ENCODE measurements at places on chromosomes 16 and 17.

DNA sequence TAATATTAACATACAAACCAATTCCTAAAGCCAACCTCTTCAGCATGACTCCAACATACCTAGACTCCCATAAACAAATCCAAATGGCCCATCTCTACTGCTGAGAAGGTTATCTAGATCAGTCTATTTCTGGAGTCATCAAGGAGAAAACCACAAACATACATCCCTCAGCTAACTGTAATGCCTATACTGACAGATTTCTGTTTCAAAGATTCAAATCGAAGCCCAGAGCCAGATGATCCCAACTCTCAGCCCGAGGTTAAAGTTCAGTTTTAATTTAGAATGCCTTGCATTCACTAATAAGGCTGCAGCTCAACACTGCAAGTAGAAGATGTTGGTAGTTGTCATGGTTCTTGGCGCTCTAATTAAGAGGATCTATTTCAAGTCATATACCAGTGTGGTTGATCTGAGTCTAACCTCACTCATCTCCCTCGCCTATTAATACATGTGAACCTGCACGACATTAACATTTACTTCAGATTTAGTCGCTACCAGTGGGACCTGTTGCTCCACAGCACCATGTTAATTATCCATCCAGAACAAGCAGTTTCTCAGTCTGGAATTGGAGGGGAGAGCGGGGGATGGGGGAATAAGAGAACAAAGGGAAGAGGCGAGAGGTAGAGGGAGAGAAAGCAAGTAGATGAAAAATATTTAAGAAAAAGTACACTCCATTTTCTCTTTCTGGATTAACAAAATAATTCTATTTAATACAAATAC is 15.4 kb downstream of the PHF12 start:
- no peak for DNase-seq

DNA sequence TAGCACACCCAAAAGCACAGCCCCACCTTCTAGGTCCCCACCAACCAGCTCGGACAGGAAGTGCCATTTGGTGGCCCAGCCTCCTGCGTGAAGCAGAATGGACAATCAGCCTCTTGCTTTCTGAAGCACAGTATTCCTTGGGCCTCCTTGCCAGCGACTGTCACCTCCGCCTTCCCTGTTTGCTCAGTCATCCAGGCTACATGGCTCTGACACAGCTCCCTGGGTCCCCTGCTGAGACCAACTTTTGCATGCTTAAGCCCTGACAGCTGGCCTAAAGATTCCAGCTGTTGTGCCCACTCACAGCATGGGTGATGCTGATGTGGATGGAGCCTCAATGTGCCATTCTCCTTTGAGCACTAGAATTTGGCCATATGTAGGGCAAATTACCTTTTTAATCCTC is 4.5 kb upstream of the CACNG5 start:
- DNase-seq: no peak

- no peak for DNase-seq
Measured at GRCh38 chr17:28317966-28318758, 838 bp upstream of the TMEM97 start.

DNA sequence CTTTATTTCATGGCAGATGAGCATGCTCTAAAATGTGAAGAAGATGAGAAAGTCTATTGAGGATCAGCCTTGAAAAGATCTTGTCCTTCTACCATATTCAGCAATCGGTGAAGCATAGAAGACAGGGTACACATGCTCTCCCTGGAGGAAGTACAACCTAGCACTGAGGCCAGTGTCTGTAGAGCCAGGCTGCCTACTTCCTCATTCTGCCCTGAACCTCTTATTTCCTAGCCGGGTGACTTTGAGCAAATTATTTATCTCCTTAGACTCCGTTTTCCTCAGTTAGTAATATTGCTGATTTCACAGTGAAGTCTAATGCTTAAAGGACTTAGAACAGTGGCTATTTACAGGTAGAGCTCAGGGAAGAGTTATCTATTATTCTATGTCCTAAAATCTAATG is 58.4 kb downstream of the TMEM100 start:
- no peak for DNase-seq

DNA sequence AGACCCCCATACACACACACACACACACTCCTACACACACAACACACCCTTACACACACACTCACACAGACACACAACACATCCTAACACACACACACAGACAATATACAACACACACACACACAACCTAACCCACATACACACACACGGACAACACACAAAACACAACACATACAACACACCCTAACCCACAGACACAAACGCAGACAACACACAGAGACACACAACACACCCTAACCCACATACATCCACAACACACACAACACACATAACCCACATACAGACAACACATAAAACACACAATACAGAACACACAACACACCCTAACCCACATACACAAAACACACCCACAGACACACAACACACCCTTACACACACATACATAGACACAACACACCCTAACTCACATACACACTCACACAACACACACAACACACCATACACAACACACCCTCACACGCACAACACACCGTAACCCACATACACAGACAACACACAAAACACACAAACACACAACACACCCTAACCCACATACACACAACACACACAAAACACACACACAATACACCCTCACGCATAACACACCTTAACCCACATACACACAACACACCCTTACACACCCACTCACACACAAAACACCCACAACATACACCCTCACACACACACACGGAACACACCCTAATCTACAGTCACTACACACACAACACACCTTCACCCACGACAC is 4.4 kb downstream of the ASGR1 start:
- no peak for DNase-seq

- DNase-seq: no peak
Measured at GRCh38 chr17:78133179-78133951, 2.8 kb downstream of the TMC8 start.

GRCh38 chr17:38881600-38882191 is 11.8 kb downstream of the LASP1 start:
- peak; percentile 83 for DNase-seq

Measured in left hindlimb (tissue), 1 donor.